ENCODE measurements at places on chromosomes 11 and 22. TPM values are rescaled to one million over a fixed set of nuclear protein-coding genes. Genes with fewer than 3 reads are reported as not detected.

The TEX12 gene
- not detected for total RNA-seq

The LRP4 gene
- 0.40 TPM for total RNA-seq

The MTNR1B gene
- total RNA-seq = not detected

The FREY1 gene
- 0.99 TPM for total RNA-seq

The VSTM5 gene
- total RNA-seq = not detected

The C22orf31 gene
- not detected for total RNA-seq

The IGF2 gene
- 4.6 TPM for total RNA-seq

The TMEM86A gene
- 6.3 TPM for total RNA-seq

The CD3D gene
- not detected for total RNA-seq

The ADM2 gene
- total RNA-seq = 0.99 TPM

The TRAF6 gene
- 6.1 TPM for total RNA-seq

The BEST1 gene
- total RNA-seq = not detected

The CCDC87 gene
- total RNA-seq = under 0.01 TPM

The TMPRSS13 gene
- not detected for total RNA-seq

The ST14 gene
- not detected for total RNA-seq

The WT1 gene
- total RNA-seq = under 0.01 TPM

The YWHAH gene
- 103 TPM for total RNA-seq

The ADORA2A gene
- total RNA-seq = 3.8 TPM

The CDON gene
- total RNA-seq = 0.65 TPM

The OR52H1 gene
- total RNA-seq = not detected

The LRRC55 gene
- under 0.01 TPM for total RNA-seq

The KRTAP5-8 gene
- not detected for total RNA-seq

The TRPM5 gene
- not detected for total RNA-seq

The OR5P2 gene
- total RNA-seq = not detected

The BTBD18 gene
- total RNA-seq = not detected

The MMP13 gene
- not detected for total RNA-seq

The PANX3 gene
- not detected for total RNA-seq

The TEAD1 gene
- total RNA-seq = 13.9 TPM

The ASPHD2 gene
- total RNA-seq = 1.1 TPM

All from lung microvascular endothelial cell (primary cell).